ENCODE measurements at places on chromosomes 3 and 15.

DNA sequence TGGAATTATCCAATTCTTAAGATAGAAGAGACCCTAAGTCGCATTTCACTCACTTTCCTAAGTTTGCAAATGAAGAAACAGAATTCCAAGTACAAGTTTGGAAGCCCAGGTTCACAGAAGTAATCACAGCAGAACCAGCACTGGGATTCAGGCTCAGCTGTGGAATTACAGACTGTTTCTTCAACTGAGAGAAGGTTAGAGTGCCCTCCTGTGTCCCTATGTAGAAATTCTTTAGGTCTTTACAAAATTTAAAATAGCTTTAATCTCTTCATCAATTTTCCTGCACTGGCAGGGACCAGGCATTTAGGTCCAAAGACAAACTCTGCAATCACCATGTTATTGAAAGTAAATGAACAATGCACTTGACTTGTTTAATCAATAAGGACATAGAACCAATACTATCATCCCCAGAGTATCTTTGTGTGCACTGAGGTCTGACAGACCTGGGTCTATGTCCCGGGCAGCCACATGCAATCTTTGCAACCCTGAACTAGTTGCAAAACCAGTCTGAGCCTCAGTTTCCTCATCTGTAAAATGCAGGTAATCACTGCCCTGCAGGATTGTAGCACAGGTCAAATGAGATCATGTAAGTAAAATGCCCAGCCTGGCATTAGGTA is 96.3 kb upstream of the ZBED2 start:
- peak; percentile 45 for DNase-seq

DNA sequence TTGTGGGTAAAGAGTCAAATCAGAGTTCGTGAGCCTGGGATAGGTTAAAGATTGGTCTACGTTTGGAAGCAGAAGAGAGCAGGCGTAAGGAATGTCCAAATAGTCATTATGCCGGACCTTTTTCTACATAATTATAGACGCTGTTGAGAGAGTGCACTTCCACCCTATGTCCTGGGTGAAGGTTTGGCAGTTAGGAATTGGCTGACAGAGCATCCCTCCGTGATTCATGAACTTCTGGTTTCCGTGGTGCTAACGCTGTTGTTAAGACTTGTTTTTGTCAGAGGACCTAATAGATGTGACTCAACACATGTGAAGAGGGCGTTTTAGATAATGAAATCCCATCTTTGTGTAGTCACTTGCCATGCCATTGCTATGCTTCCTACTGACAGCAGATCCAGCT is 1.1 kb downstream of the EAF1 start:
- peak; percentile 89 for DNase-seq

DNA sequence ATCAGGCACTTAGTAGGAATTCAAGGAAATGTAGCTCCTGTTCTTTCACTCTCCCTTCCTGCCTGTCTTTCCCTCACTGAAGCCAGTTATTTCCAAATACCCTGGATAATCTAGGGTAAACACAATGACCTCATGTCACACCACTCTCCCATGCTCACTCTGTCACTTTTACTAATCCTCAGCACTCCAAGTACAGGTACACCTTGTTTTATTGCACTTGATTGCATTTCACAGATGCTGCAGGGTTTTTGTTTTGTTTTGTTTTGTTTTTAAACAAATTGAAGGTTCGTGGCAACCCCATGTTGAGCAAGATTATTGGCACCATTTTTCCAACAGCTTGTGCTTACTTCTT is 40.8 kb downstream of the PPM1L start:
- DNase-seq: no peak

- peak; percentile 18 for DNase-seq
These were observed 77.9 kb upstream of the IGSF10 start for GRCh38 chr3:151538456-151539393.

- peak; percentile 10 for DNase-seq
These were observed 31.6 kb downstream of the LRIG1 start for GRCh38 chr3:66469220-66469640.

DNA sequence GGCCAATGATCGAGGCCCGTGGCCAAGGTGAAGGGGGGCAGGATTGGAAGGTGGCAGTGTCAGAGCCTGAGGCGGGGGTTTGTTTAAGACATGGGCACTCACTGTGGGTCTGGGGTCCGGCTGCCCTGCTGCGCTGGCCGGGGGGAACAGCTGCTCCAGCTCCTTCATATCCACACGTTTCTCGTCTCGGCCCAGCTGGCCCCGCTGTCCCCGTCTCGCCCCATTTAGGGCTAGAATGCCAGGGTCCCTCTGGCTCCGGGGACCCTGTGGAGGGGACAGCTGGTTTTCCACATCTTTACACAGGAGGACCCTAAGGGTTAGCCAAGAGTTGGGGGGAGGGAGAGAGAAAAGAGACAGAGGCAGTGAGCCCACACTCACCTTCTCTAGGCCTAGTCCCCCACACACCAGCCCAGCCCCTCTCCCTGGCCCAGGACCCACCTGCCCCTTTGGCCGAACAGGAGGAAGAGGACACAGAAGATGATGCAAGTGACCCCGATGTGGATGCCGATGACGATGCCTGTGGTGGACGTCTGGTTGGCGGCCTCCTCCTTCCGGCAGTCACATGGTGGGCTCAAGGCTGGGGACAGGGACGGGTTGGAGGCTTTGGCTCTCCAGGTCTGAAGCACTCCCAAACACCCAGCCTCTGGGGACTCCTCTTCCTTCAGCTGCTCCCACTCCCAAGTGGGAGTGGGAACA is 25.0 kb downstream of the RNU5B-1 start:
- no peak for DNase-seq

DNA sequence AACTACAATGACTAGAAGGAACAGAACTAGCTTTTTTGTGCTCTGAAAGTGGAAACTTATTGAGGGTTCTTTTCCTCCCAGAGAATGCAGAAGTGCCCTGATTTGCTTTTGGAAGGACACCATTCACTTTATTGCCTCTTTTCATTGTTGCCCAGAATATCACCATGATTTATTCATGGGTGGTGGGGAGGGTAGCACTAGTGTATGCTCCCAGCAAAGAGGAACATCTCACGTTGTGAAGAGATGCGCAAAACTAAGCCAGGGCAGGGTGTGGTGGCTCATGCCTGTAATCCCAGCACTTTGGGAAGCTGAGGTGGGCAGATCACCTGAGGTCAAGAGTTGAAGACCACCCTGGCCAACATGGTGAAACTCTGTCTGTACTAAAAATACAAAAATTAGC is 31.4 kb downstream of the FLNB start:
- DNase-seq: peak; percentile 29

GRCh38 chr15:72231833-72232478 is 966 bp upstream of the PKM start:
- DNase-seq: peak; percentile 85

GRCh38 chr3:34920806-34921205 is 718.5 kb upstream of the ARPP21 start:
- DNase-seq: no peak

GRCh38 chr15:43029476-43029875 is 76.4 kb downstream of the UBR1 start:
- DNase-seq: peak; percentile 54

DNA sequence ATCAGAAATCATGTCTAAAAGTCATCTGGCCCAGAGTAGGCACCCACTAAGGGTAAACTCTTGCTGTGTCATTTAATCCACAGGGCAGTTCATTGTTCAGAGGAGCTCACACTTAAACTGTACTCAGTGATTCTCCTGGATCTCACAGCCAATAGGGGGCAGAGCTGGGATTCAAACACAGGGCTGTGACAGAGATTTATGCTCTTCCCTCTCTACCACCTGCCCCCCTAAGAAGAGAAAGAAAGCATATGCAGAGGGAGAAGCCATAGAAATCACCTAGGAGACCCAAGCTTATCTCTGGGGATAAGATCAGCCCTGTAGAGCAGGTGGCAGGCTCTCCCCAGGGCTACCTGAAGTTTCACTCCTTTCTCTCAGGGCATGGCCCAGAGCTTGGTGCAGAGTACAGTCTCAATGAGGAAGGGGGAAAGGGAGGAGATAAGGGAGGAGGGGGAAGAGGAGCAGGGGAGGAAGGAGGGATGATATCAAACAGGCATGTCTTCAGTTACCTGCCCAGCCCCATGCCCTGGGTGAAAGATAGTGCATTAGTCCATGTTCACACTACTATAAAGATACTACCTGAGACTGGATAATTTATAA is 51.8 kb upstream of the ADPGK start:
- no peak for DNase-seq

DNA sequence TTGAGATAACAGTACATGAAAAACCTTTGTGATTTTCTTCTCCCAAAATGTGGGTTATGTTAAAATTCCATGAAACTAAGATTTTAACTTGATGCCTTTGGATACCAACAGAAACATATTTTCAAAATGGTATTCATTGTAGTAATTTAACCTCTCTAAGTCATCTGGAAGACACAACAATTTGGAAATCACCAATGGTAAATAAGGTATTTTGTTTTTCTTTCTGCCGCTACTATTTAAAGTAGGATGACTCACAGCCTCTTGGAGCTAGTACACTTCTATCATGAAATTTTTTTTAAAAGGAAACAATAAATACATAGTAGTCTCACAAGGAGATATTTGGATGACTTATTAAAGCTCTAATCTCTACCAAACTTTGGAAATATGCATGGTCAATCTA is 291.6 kb upstream of the VEPH1 start:
- DNase-seq: no peak

- no peak for DNase-seq
These were observed 1065.1 kb downstream of the AGBL1 start for GRCh38 chr15:87144775-87145174.

GRCh38 chr3:64410226-64410625 is 185.0 kb upstream of the PRICKLE2 start:
- no peak for DNase-seq

DNA sequence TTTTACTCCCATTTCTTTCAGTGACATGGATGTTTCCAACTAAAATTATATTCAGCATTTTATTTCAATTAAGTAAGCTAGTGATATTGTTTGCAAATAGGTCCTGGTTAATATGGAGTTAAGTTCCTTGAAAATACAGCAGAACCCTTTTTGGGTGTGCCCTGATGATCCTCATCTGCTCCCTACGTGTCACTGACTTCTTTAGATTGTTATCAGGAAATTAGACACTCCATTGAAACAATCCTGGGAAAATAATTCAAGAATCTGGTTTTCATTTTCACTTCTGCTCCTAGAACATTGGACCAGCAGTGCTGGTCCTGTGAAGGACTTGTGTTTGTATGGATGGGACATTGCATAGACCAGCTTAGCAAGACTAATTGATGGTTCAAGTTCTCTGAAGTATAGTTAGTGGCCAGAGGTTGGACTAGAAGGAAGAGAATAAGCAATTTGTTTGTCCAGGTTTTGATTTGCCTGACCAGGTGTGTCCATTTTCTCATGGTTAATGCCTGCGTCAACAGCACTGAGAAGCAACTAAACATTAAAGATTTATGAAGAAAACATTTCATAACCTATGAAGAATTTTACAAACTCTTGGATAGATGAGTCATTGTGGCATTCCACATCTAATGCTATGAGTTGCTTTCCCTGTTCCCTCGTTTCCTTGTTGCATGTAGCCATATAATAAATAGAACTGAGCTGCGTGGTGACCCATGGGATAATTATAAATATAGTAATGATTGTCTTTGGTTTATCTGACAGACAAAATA is 95.8 kb downstream of the ZPLD1 start:
- no peak for DNase-seq

Measured in suppressor macrophage treated with lipopolysaccharide for 1 hour (primary cell).